ENCODE measurements at places on chromosomes 13 and 19.

- DNase-seq, result peak; percentile 73
Observed at GRCh38 chr19:46634045-46634655, 1.9 kb downstream of the GNG8 start.

GRCh38 chr19:38044267-38045111, 137.5 kb downstream of the SIPA1L3 start:
- DNase-seq, result no peak

- DNase-seq, result peak; percentile 37
Observed at GRCh38 chr19:34961775-34962686, 2.0 kb downstream of the ZNF792 start.

DNA sequence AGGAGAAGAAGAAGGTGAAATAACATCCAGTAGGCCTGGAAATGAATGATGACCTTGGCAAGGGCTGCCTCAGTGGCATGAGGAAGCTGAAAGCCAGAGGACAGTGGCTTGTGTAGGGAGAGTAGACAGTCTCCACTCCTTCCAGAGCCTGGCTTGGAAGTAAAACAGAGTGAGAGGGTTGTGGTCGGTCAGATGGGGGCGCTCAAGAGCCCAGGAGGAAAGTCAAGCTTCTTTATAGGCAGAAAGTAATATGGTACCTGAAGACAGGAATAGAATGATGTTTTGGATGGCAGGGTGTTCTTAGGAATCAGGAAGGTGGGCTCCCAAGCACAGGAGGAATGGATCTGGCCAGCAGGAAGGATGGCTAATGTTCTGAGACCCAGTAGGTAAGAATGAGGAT, 75.1 kb upstream of the TSC22D1 start:
- no peak for DNase-seq

- DNase-seq, result no peak
Observed at GRCh38 chr19:56301155-56301554, 13.5 kb downstream of the ZSCAN5A start.

- DNase-seq, result no peak
Observed at GRCh38 chr19:1468821-1469254, 10.2 kb downstream of the C19orf25 start.

DNA sequence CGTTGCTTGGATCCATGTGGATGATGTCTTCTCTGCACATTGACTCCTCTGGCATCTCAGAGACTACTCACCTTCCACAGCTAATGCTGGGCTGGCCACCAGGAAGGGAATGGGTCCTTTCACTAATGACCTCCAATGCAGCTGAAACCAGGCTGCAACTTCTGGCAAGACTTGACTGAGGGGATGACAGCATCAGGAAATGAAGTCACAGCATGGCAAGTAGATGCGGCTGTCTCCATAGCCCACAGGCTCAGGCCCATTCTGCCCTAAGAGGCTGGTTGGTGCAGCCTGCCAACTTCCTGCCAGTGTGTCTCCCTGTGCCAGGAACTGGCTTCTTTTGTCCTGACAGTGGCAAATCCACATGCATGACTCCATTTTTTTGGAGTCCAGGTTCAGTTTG, 467.3 kb downstream of the TSHZ3 start:
- no peak for DNase-seq

DNA sequence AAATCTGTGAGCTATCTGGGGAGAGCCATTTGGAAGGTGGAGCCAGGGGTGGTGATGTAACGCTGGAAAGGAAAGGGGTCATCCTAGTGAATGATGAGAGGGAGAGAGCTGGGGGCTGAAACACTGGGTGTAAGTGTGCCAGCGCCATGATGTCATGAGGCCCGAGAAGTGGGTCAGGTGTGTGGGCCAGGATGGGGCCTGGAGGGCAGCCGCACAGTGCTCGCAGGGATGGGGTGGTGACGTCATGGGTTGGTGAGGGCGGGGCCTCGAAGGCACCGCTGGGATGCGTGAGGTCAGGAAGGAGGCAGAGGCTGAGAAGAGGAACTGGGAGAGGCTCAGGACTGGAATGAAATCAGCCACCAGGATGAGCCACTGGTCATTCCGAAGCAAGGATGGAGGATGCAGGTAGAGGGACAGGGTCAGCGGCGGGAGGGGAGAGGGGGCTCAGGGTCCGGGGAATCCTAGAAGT, 4.4 kb downstream of the CCDC61 start:
- no peak for DNase-seq

- no peak for DNase-seq
Observed at GRCh38 chr19:36099166-36099785, 11.7 kb upstream of the OVOL3 start.

DNA sequence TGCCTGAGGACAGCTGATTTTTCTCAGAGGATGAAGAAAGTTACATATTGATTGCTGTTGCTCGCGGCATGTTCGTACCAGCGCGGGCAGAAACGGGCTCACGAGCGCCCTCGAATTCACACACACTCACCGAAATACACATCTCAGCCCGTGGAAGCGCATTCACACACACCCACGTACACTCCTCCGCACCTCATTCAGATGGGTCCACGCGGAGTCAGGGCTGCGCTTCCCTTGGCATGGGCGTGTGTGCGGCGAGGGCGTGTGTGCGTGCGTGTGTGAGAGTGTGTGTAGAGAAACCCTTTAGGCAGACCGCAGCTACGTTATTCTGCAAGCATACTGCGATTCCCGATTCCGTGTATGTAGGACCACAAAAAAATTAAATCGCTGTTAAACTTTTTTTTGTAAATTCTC, 2.1 kb upstream of the PCDH17 start:
- DNase-seq, result no peak

- no peak for DNase-seq
Observed at GRCh38 chr13:37960427-37960826, 90.9 kb upstream of the TRPC4 start.

- DNase-seq, result no peak
Observed at GRCh38 chr13:74329962-74330361, 195.8 kb upstream of the KLF12 start.

- DNase-seq, result no peak
Observed at GRCh38 chr13:66665991-66666390, 564.1 kb downstream of the PCDH9 start.

- DNase-seq, result no peak
Observed at GRCh38 chr13:40983259-40983658, 35.9 kb downstream of the ELF1 start.
